ENCODE measurements at places on chromosomes 2 and 18.
A peak's percentile ranks its signal among the peaks of the same experiment; 100 is the strongest.

GRCh38 chr18:65230311-65230710, 520.5 kb upstream of the CDH7 start:
- no peak for DNase-seq

DNA sequence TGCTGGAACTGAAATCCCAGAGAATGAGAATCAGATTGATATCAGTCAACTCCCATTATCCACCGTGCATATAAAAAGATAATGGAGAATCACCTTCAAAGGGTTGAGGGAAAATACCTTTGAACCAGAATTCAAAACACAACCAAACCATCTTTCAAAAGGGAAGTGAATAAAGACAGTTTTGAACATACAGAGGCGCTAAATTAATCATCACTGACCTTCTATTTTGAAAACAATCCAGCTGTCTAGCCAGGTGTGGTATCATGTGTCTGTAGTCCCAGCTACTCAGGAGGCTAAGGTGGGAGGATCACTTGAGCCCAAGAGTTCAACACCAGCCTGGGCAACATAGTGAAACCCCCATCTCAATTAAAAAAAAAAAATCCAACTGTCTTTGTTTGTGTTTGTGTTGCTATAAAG, 63.6 kb downstream of the TRABD2A start:
- DNase-seq: peak; percentile 42

GRCh38 chr2:2808551-2809058, 477.5 kb upstream of the MYT1L start:
- DNase-seq: no peak

- DNase-seq: no peak
Measured at GRCh38 chr2:232891621-232892071, 21.6 kb downstream of the SNORC start.

DNA sequence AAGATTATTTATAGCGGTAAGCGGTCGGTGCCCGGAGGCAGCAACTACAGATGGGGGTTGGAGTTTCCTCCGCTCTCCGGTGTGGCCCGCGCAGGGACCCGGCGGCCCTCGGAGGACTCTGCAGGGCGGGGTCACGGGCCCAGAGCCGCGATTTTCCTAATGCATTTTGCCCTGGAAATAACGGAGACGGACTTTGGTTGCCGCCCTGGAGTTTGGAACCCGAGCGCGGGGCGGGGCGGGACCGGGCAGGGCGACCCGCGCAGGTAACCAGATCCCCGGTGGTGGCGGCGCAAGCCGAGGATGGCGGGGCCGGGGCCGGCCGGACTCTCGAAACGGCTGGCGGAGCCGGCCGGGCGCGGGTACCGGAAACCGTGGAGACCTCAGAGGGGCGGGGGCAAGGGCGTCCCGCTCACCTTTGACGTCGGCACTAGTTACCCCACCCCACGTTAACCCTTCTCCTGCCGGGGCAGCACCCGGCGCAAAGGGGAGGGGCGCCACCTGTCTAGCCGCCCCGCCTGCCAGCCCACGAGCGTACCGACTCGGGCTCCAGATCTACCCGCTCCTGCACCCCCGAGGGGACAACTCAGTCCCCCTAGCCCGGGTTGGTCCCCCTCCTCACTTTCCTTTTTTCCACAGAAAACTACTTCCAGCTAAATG, 2.9 kb downstream of the CYP26B1 start:
- no peak for DNase-seq

DNA sequence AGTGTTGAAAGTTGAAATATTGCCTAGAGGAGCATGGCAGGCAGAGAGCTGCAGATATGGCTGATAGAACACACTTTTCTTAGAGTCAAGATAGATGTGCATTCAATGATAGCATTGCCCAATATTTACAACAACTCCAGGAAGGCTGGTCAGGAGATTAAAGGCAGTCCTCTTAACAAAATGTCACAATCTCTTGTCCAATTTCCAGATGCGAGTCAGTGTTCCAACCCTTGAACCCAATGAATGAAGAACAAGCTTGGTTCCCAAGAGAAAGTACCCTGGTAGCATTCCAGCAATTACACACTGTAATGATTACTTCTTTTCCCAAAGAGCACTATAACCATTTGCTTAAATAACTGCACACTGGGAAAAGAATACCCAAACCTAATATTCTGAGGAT, 839.4 kb upstream of the VRK2 start:
- no peak for DNase-seq

DNA sequence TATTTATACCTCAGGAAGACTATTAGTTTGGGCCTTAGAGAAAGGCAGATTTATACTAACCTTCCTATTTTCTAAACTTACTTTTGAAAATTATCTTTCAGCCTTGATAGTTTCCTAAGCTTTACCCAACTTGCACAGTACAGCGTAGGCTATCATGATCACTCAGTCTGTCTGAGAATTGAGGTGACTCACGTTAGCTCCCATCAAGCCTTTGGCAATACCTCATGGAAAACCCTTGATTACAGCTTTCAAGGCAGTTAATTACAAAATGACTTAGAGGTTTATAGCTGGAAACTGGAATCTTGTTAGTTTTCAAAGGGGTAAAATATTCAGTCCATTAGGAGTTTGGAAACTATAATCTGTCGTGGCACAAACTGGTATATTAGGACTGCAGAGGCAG, 26.4 kb upstream of the ARMC9 start:
- DNase-seq: no peak

- DNase-seq: no peak
Measured at GRCh38 chr2:178394859-178395258, 56.1 kb downstream of the PRKRA start.

- DNase-seq: no peak
Measured at GRCh38 chr2:222430681-222431080, 6.3 kb downstream of the SGPP2 start.

DNA sequence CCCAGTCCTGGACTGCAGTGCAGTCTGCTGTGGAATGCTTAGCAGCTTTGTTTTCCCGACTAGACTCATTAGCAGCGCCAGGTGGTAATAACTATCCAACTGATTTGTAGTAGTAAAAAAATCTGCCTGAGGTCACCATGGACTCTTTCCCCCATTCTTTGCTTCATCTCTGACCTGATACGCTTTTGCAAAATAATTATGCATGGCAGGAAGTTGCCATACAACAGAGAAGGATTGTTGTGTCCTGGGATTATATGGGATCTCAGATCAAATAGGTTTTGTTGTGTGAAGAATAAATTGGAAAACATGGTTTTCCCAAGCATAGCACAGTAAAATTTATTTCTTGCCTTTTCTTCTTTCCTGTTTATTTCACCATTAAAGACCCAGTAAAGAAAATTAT, 72.4 kb upstream of the ATP5MC3 start:
- DNase-seq: no peak

GRCh38 chr2:53969285-53969967, 1.4 kb downstream of the PSME4 start:
- no peak for DNase-seq

DNA sequence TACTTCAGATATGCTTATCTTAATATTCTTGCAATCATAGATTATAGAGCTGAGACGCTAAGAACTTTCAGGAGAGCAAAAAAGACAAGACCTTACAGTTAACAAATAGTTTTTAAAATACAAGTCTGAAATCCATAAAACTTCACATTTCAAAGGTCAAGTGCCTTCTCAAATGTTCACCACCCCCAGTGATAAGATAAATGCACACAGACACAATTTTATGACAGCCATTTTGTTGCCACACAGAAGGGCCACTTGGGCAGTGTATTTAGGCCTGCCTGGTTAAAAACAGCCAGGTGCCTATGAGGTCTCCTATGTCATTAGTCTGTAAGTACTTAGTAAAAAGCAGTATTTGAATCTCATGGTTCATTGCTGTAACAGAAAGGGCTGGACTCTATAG, 8.1 kb upstream of the PSTPIP2 start:
- DNase-seq: no peak

DNA sequence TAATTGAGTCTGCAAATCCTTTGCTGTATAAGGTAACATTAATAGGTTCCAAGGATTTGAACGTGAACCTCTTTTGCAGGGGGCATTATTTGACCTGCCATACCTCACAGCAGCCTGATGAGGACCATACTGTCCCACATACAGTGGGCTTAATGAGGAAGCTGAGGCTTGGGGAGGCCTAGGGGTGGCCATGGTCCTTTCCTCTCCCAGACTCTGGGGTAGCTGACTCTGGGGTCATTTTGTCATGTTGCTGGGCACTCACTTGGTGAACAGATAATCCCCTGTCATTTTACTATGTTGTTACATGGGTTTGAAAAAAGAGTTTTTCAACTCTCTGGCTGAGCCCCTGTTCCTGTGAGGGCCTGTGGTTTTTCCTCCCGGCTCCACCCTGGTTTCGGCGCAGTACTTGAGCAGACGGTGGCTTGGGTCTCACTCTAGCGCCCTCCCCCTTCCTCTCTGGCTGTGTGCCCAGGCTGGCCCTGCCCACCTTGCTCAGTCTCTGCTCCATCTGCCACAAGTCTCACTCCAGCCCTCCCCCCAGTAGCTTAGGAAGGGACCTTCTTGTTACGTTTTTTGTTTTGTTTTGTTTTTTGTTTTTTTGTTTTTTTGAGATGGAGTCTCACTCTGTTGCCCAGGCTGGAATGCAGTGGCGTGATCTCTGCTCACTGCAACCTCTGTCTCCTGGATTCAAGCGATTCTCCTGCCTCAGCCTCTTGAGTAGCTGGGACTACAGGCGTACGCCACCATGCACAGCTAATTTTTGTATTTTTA, 21.0 kb downstream of the INPP4A start:
- DNase-seq: no peak

DNA sequence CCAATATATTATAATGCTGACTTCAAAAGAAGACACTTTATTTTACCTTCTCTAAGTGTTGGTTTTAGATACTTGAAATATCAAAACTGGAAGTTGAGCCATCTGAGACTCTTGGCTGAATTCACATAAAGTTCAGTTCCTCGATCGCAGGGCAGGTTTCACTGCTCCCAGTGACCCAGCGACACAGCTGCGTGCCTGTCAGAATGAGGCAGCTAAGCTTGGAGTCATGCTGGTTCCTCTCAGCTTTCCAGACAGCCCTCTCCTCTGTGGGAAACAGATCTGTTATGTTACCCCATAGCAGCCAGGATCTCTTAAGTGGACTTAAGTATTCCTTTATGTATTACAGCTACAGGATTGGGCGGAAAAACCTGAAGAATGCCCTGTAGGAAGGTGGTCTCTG, 142.8 kb upstream of the ALPP start:
- DNase-seq: peak; percentile 30

- DNase-seq: no peak
Measured at GRCh38 chr18:33440060-33441043, at the start of gene CCDC178. Gene CCDC178, minus strand, starts transcription at chr18:33440721. Its CDS starts 28,633 bp downstream, at chr18:33412088.

All from GM19239 (cell line).